COLO829 (cell line): ENCODE measurements at places on chromosomes 5 and 9.
A peak's percentile ranks its signal among the peaks of the same experiment; 100 is the strongest.

- no peak for DNase-seq
Measured at GRCh38 chr9:138020120-138020794, 142.7 kb downstream of the CACNA1B start.

GRCh38 chr5:151224372-151224771 lies 480 bp upstream of the CCDC69 start:
- no peak for DNase-seq

DNA sequence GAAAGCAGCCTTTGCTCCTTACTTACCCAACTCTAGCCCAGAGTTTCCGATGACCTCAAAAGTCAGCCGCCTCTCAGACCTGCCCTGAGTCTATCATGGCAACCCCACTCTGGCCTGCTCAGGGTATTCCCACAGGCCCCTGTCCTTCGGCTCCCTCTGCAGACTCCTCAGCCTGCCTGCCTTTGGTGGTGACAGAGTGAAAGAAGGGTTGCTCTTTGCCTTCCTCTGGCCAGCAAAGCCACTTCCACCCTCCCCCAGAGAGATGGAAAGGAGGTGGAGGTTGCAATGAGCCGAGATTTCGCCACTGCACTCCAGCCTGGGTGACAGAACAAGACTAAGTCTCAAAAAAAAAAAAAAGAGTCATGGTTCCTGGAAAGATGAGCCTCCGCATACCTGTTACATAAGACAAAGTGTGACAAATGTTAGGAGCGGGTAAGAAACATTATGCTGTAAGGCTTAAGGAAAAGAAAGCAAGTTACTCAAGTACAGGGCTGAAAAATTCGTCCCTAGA lies 2.3 kb upstream of the SMIM33 start:
- no peak for DNase-seq

DNA sequence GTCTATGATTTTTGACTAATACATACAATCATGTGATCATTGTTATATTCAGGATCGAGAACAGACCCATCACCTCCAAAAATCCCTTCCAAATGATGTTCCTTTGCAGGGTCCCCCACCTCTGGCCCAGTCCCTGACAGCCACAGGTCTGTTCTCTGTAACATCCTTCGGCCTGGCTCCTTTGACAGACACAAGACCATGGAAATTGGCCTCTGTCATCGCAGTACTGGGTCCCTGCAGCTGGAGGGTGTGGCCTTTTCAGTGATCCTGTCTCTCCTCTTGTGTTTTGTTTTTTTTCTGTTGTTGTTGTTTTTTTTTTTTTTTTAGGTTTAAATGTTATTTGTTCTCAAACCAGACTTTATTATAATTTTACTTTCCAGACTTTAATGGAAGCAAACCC lies 27.4 kb upstream of the ANKRD33B start:
- no peak for DNase-seq

- DNase-seq = no peak
Measured at GRCh38 chr9:6765396-6765795, 7.6 kb downstream of the KDM4C start.

GRCh38 chr5:177320879-177321278 lies 9.2 kb upstream of the MXD3 start:
- no peak for DNase-seq

DNA sequence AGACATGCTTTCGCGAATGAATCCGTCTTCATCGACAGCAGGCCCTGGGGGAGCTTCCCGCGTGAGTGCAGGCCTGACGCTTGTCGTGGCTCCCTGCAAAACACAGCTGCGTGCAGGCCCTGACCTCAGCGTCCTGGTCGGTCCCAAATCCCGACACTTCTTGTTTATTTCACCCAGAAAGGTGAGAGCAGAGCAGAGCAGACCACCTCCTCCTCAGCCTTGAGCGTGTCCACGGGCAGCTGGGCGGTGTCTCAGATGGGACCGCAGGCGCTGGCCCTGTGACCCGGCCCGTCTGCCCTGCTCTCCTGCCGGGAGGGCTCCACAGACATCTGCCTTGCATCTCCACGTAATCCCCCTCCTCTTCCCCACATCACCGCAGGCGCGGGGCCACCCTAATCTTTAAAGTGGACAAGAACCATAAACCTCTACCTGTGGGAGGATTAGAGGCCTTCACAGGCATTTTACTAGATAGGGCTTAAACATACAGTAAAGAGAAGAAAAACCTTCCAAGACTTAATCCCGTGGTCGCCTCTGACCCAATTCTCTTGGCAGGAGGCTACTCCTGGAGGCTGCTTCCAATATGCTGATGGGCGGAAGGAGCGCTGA lies 7.5 kb upstream of the LHX3 start:
- no peak for DNase-seq

DNA sequence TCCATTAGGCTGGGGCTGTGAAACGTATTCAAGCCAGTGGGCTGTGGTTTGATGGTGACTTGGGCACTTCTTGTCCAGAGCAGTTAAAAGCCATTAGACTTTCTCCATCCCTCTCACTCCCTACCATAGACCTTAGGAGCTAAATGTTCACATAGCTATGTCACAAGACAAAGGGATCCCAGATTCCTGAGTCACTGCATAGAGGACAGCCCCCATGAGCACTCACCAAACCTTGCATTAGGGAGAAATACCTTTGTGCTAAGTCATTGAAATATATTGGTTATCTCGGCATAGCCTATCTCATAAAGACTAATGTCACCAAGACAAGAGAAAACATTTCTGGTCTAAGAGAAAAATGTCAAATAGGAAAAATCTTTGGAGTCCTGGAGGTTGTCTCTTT lies 104.3 kb downstream of the TRPM6 start:
- no peak for DNase-seq

GRCh38 chr9:87707805-87708506 lies 18.0 kb upstream of the CTSL start:
- DNase-seq = no peak

- DNase-seq = no peak
Measured at GRCh38 chr5:51326844-51327243, 56.4 kb upstream of the ISL1 start.

- DNase-seq = no peak
Measured at GRCh38 chr9:77020413-77021290, 1.2 kb downstream of the FOXB2 start.

DNA sequence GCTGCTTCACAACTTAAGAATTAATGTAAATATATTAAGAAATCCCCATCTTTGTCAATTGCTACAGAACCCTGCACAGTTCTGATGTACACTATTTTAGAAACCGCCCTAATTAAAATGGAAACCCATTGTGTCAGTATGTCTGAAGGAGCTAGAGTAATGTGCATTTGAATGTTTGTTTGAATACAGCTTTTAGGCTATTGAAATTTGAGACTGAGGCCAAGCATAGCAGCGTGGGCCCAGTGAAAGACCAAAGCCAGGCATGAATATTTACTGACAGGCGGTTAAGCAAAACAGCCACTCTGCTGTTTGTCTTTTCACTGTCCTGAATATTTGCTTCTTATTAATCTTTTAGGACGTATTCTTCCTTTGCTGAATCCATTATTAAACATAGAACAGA lies 252.3 kb downstream of the IZUMO3 start:
- no peak for DNase-seq

DNA sequence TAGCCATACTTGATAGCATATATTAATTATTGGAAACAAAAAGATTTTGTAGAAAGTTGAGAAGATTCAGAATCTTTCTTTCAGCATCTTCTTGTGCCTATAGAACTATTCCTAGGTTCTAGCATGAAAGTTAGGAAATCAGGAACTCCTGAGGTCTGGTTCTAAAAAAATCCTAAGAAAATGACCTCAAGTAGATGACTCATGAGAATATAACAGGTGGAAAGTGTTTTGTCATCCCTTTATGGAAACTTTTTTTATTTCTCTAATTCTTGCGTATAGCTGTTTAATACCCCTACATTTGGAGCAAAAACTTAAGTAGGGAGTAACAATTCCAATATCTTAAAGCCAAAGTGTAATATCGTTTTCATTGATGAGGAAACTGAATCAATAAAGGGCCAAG lies 574.1 kb downstream of the NR2F1-AS1 start:
- DNase-seq = no peak

GRCh38 chr5:80357671-80358070 lies 37.9 kb downstream of the SPZ1 start:
- DNase-seq = no peak

GRCh38 chr9:114016101-114016500 lies 62.0 kb downstream of the AMBP start:
- no peak for DNase-seq

- peak; percentile 50 for DNase-seq
Measured at GRCh38 chr5:672329-673160, 20.6 kb downstream of the TPPP start.

- peak; percentile 28 for DNase-seq
Measured at GRCh38 chr9:77215874-77216273, 38.5 kb downstream of the VPS13A start.

DNA sequence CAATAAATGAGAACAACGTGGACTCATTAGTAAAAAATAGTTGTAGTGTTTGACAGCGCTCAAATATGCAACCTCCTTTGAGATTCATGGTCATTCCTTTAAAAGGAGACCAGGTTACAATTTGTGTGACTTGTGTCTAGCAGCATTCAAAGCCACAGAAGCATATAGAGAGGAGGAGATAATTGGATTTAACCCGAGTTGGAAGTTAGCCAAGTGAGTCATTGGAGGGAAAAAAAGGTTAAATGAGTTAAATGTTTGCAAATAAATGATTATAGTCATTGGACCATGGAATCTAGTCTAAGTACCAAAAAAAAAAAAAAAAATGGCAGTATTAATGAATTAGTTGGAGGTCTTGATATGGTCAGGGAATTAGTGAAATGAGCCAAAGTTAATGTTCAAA lies 90.9 kb downstream of the ITGA1 start:
- peak; percentile 20 for DNase-seq

GRCh38 chr5:61953913-61954312 lies 352.1 kb upstream of the KIF2A start:
- no peak for DNase-seq

DNA sequence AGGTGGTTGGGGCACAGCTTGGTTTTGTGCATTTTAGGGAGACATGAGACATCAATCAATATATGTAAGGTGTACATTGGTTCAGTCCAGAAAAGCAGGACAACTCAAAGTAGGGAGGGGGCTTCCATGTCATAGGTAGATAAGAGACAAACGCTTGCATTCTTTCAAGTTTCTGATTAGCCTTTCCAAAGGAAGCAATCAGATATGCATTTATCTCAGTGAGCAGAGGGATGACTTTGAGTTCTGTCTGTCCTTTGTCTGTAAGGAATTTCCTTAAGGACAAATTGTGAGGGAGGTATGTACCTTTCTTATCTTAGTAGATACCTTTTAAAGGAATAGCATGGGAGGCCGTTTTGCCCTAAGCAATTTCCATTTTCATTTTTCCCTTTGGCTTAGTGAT lies 63.3 kb downstream of the COL15A1 start:
- no peak for DNase-seq

DNA sequence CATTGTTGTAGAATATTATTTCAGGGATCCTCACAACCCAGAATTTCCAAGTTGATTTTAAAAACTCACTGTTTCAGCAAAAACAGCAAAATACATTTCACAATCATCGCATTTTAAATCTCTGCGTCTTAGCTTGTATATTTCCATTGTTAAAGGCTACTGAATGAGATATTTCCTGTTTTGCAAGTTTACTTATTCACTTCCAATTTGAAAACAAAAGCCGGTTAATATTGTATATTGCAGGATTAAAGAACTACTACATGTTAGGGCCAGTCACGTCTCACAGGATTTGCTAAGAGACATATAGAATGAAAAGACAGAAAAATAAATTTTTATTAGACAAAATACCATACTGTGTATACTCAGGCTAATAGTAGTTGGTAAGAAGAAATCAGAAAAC lies 395.9 kb upstream of the CDH9 start:
- no peak for DNase-seq

DNA sequence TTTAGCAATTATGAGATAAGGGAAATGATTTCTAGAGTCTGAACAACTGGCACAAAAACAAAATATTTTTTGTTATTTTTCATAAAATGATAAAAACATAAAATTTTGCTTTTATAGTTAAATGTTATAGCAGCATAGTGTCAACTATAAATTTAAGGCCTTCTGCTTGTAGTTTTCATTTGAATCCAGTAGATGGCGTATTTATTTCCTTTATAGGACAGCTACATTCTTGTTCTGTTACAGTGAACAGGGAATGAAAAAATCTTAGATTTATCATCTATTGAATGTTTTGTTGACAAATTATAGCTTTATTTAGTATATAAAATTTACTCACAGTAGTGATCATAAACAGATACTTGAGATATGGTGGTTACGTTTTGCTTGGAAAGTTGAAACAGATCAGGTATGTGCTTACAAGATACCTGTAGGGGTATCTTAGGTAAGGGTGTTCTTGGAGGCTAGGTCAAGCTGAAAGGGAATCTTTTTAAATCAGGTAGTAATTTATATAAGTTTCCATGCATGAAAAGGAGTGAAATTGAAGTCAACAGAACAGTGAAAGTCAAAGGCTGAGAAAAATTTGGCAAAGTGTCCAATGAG lies 239.3 kb upstream of the GRIN3A start:
- DNase-seq = no peak
